NCI-H460 (cell line): ENCODE measurements at places on chromosomes 7 and 10.

- DNase-seq, result no peak
Measured at GRCh38 chr7:43195256-43195655, 82.8 kb downstream of the HECW1 start.

GRCh38 chr7:106535234-106535932, 125.6 kb downstream of the CCDC71L start:
- DNase-seq, result no peak

DNA sequence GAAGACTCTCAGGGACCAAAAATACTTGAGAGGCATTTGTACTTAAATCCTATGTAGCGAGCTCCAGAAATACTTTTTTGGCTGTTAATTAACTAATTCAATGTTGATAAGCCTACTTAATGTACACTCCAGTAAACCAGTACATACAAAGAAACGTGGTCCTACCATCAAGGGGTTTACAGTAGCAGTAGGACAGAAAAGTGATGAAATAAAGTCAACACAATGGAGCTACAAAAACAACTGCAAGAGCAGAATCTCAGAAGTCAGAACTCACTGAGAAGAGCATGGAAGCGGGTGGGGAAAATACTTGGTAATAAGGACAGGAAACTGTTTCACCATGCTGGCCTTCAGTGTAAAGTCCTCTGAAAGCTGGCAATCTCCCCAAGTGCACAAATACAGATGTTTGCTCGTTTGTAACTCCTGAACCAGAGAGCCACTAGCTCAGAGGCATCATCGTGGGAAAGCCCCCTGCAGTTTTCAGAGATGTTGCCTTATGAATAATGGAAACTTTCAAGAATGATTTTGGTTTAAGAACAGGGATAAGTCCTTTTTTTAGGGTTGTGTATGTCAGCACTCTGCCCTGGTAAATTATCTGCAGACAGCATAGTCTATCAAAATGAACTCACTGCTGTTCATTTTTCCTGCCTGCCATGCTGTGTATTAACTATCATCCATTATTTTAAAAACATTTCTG, 233.2 kb downstream of the SORCS1 start:
- no peak for DNase-seq

- no peak for DNase-seq
Measured at GRCh38 chr7:21753071-21753470, 192.6 kb downstream of the CDCA7L start.

- DNase-seq, result no peak
Measured at GRCh38 chr7:137462074-137462715, 118.7 kb upstream of the PTN start.

GRCh38 chr10:89555688-89556445, 20.5 kb upstream of the SLC16A12 start:
- DNase-seq, result no peak

- no peak for DNase-seq
Measured at GRCh38 chr7:99124751-99125504, 19.0 kb downstream of the SMURF1 start.

DNA sequence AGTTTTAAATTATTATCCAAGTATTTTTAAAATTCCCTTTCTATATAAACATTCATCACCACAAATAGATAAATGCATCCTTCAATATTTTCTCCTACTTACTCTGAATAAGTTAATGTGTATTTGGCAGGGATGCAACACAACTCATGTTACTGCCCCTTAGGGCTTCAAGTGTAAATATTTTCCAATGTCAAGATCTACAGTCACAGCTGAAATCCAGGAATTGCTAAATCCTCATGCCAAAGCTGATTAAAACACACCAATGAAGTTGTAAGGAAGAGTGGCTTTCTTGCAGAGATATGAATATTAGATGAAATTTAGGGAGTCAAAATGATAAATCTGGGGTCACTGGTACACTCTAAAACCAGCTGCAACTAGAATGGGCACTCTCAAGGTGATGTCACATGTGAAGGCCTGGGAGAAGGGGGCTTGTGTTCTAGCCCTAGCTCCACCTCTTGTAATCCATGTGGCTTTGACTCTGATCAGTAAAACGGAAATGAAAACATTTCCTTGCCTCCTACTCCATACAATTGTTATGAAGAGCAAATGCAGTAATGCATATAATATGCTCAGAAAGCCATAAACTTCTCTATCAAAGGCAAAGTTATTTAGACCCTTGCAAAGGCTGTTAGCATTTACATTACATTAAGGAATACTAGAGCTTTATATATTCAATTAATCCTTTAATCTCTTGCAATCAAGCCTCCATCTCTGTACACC, 228.1 kb upstream of the NFE2L3 start:
- no peak for DNase-seq

DNA sequence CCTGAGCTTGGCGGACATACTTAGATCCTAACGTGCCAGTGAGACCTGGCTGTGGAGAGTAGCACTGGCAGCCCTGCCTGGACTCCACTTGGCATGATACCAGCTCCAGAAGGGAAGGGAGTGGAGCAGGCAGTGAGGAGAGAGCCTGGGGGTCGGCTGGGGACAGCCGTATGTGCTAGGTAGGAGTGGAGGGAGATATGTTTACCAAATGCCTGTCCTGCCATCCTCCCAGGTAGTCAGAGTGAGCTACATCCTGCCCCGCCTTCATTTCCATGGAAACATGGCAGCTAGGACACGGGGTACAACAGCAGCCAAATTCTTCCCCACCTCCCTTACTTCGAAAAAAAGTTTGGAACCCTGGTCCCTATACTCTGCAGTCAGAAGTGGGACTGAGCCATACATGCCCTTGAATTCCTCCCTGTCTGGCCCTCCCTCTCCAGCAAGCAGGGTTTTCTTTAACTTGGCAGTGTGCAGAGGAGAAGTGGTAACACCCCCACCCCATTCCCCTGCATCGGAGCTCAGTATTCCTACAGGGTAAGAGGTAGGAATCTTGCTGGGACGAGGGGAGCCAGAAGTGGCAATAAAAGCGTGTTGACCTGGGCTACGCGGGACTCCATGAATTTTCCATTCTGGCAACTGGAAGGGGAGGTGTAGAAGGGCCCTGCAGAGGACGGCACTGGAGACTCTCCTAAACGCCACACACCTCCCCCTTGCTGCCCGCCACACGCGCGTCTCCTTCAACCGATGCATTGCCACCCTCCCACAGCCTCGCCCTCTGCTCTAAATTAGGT, 20.0 kb upstream of the SMO start:
- DNase-seq, result no peak

DNA sequence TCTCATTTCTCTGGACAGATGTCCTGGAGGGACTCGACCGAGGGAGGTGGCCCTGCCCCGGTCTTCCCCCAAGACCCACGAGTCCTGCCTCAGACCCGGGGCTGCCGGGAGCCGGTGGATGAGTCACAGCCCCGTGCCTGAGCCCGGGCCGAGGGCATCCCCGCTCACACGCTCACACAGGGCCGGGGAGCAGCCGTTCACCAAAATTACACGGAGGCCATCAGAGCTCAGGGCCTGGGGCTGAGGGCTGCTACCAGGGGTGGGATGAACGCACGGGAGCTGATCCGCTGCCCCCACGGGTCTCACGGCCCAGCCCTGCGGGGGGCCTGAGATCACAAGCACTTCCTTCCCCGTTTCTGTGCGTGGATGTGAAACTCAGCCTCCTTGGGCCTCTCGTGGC, 17.5 kb downstream of the FAM20C start:
- DNase-seq, result no peak

DNA sequence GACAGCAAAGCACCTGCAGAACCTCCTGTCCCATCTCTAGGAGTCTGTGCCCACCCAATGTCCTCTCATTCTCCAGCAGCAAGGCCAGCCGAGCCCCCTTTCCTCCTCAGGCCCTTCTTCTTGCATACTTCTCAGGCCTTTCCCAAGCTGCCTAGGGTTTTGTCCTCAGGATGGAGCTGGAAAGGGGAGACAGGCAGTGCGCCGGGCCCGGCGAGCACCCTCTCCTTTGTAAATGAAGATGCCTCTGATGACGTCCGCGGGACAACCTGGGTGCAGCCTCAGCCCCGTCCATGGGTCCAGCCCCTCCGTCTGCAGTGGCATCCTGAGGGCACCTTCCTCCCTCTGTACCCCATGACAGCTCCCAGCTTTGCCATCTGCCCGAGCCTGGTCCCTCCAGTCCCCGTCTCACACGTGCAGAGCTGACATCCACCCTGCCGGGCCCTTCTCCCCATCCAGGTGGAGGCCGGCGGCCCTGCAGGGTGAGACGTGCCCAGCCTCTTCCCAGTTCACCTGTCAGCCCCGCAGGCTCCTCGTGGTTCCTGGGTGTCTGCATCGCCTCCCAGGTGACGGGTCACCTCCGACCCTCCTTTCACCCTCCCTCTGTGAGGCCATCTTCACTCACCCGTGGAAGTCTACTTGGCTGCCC, 36.4 kb downstream of the JAKMIP3 start:
- DNase-seq, result no peak

GRCh38 chr7:302054-302992, 12.4 kb downstream of the FOXL3 start:
- DNase-seq, result no peak

DNA sequence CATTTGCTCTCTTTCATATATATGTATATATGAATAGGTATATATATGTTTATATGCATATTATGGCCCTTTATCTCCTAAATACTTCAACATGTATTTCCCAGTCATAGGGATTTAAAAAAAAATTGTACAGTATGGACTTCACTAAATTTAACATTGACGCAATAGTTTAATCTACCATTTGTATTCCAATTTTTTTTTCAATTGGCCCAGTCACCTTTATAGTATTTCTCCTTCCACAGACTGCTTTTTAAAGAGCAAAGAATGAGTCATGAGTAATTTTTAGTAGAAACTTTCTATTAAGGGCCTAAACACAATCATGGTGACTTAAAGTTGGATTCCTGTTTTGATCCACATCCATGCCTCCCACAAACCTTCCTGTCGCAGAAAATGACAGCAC, 20.5 kb downstream of the CCSER2 start:
- no peak for DNase-seq

DNA sequence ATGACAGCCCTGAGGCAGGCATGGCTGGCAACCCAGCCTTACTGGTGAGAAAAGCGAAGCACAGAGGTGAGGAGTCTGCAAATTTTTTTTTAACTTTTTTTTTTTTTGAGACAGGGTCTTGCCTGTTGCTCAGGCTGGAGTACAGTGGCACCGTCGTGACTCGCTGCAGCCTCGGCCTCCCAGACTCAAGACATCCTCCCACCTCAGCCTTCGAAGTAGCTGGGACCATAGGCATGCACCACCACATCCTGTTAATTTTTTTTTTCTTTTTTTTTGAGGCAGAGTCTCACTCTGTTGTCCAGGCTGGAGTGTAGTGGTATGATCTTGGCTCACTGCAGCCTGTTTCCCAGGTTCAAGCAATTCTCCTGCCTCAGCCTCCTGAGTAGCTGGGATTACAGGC, 35.1 kb upstream of the DLG5 start:
- no peak for DNase-seq
